ENCODE measurements at places on chromosomes 2 and 18.

GRCh38 chr2:102053096-102053495 is 61.3 kb downstream of the IL1R2 start:
- no peak for DNase-seq

DNA sequence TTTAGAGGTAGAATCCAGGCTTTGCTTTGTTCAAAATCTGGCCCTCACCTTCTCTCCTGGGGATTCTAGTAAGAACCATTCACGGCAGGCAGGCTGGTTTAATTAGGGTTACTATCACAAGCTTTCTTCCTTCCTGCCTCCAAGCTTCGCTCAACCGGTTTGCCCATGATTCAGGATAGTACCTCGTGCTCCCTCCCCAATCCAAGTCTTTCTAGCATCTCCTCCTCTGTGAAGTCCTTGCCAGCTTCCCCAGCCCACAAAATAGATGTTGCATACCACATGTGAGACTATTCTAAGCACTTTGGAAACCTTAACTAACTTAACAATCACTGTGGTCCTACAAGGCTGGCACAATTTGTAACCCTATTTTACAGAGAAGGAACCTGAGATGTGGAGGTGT is 135.1 kb downstream of the SOCS6 start:
- DNase-seq: no peak

- no peak for DNase-seq
These were observed 57.8 kb upstream of the CYP26B1 start for GRCh38 chr2:72205504-72205881.

- DNase-seq: peak; percentile 38
These were observed 9.6 kb downstream of the SERPINB8 start for GRCh38 chr18:63979409-63979920.

- no peak for DNase-seq
These were observed 127.6 kb downstream of the TDRD15 start for GRCh38 chr2:21251216-21251980.

DNA sequence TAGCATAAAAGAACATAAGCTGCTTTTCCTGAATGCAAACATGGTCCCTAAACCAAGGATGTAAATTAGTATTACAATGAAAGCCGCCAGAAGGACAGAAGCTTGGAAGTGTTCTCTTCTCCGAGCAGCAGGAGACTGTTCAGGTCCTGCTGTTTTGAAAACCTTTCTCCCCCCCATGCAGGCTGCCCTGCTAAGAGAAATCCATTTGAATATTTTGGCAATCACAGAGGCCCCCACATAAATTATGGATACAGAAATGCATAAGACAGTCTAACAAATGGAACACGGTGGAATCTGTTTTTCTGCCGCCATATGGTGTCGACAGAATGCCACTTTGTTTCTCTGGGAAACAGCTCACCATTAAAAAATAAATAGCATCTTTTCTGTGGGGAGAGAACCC is 600.4 kb upstream of the KLHL29 start:
- DNase-seq: no peak

GRCh38 chr2:117436697-117437096 is 377.8 kb upstream of the DDX18 start:
- DNase-seq: no peak

GRCh38 chr2:217484046-217484445 is 518.7 kb downstream of the TNS1 start:
- no peak for DNase-seq

DNA sequence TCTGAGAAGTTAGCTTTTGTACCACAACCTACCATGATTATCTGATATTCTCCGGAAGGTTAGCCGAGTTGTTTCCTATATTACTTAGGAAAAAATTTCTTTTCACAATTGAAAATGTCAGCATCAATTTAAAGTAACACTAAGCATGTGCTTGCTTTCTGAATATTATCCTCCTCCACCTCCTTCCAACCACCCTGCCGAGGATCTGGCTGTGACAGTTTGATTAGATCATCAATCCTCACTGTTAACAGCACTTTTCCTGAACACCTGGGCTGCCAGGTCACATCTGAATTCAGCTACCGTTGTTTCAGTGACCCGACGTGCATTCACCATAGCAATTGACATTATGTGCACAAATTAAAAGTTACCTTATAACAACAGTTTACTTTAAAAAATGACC is 207.0 kb downstream of the ZNF407 start:
- DNase-seq: no peak

DNA sequence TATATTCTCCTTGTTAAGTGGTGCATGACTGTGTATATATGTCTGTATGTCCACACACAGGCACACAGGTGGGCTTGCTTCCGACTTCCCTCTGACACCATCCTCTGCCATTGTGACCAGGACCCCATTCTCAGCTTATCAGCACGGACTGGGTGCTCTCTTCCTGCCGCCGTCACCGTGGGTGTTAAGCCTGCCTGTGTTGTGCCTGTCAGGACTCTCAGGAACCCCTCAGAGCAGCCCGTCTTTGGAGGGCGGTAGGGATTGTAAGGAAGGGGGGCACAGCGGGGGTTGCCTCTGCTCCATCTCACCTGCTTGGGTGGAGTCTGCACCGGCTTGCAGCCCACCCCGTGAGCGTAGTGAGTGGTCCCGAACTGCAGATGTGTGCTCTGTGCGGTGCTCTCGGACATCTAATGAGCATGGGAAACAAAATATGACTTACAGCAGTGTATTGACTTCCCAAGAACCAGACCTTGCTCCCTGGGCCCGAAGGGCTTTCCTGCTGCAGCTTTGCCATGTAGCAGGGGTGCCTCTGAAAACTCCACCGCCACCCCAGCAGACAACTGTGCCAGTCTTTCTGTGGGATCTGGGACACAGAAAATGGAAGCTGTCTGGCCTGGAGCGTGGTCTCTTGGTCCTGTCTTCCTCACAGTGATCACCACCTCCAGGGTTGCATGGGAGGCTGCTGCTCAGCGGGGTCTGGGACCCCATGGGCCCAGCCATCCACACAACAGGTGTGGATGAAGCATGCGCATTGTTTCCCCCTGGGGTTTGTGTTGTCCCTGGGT is 58.9 kb downstream of the SH3RF3 start:
- DNase-seq: no peak

DNA sequence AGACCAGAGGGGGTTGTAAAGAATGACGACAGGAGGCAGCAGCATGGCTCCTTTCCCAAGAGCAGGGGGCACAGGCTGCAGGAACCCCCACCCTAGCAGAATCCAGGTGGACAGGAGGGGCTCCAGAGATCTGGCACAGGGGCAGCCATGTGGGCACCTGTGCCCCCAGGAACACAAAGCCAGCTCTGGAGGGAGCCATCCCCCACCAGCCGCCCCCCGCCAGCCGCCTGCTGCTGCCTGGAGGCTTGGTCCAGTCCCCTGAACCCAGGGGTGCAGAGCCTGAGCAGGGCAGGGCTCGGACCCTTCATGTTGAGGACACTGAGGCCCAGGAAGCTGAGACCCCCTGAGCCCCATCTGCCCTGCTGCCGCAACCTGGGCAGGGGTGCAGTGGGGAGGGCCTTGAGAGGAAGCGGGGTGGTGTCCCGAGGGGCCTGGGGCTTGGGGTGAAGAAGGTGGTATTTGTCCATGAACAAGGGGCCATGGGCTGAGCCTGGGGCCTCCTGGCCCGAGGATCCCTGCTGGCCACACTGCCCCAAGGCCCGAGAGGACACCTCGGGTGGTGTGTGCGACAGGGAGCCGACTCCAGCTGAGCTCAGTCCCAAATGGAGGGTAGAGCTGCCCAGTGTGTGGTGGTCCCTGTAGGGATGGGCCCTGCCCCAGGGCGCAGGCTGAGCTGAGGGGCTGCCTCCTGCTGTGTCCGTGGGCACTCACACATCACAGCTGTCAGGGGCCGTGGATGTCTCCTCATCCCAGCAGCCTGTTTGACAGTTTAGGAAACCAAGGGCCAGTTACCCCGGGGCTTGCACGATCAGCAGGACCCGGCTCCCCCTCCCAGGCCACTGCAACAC is 39.8 kb upstream of the SNED1 start:
- no peak for DNase-seq

GRCh38 chr2:205686783-205687640 is 4.7 kb downstream of the NRP2 start:
- no peak for DNase-seq

GRCh38 chr2:112054847-112055729 is at the start of gene TMEM87B:
Gene TMEM87B (plus strand): TSS chr2:112055269. CDS start chr2:112055592, 323 bp downstream.
- peak; percentile 98 for DNase-seq

GRCh38 chr2:169160926-169161481 is 91.6 kb downstream of the DHRS9 start:
- DNase-seq: no peak

GRCh38 chr2:113976277-113976928 is 86.5 kb downstream of the ACTR3 start:
- DNase-seq: no peak

- no peak for DNase-seq
These were observed 50.5 kb downstream of the KCTD1 start for GRCh38 chr18:26497866-26498265.

GRCh38 chr2:26001743-26002351 is 19.6 kb upstream of the KIF3C start:
- DNase-seq: no peak

GRCh38 chr2:206408323-206409320 is 34.7 kb upstream of the ADAM23 start:
- DNase-seq: no peak

- DNase-seq: no peak
These were observed 14.0 kb upstream of the NEUROD1 start for GRCh38 chr2:181694271-181694670.

- DNase-seq: no peak
These were observed 3.3 kb upstream of the TMEM18 start for GRCh38 chr2:680496-680895.

- DNase-seq: no peak
These were observed 15.2 kb downstream of the MFSD2B start for GRCh38 chr2:24024996-24025663.

DNA sequence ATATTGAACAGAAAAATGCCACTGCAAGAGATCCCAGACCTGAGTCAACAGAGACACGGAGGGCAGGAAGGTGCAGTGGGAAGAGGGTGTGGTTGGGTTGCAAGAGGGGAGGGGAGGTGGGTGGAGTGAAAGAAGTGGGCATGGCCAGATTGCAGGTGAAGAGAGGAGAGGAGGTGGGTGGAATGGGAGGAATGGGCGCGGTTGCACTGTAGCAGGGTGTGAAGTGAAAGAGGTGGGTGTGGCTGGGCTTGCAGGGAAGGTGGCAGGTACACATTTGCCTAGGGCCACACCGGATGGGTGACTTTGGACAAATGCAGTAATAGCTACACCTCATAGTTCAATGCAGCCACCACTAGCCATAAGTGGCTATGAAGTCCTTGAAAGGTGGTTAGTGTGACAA is 71.1 kb downstream of the DOCK10 start:
- no peak for DNase-seq

DNA sequence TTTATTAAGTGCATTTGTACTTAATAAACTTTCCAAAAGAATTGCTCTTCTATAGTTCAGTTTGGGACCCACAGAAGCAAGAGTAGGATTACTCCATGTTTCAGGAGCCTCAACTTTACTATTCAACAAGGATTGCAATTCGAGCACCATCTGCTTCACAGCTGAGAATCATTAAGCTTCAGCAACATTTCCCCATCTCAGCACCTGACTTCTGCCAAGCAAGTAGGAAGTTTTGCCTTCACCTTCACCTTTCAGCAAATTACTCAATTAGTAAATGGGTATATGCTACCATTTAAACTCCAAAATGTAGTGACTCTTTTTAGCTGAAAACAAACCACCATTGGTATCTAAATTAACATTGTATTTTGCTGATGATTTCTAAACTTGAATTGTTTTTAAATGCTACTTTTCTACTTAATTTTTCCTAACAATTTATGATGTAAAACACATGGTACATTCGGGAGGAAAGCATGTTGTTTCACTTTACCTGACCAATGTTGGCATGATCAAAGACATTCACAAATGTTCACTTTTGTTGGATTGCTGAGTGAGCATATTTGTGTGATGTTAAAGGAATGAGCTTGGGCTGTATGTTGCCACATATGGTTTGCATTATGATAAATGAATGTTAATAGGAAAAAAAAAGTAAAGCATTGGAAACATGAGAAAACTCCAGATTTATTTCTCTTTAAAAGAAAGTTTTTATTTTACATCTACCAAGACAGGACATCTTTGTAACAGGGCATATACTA is 159.2 kb downstream of the GULP1 start:
- no peak for DNase-seq

DNA sequence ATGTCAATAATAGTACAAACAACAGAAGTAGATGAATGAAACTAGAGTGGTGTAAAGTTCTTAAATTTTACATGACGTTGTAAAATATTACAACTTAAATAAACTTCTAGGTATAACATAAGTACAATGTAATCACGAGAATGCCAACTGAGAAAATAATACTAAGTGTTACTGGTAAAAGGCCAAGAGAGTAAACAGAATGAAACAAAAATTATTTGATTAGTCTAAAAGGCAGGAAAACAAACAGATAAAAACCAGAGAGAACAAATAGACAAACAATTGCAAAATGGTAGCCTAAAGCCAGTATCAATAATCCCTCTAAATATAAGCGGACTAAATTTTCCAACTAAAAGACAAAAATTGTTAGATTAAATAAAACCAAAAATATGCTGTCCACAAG is 71.9 kb downstream of the SMAD2 start:
- no peak for DNase-seq

GRCh38 chr2:171579481-171579880 is 57.2 kb downstream of the CYBRD1 start:
- DNase-seq: no peak

GRCh38 chr2:32788114-32788513 is 158.6 kb upstream of the LTBP1 start:
- DNase-seq: no peak

DNA sequence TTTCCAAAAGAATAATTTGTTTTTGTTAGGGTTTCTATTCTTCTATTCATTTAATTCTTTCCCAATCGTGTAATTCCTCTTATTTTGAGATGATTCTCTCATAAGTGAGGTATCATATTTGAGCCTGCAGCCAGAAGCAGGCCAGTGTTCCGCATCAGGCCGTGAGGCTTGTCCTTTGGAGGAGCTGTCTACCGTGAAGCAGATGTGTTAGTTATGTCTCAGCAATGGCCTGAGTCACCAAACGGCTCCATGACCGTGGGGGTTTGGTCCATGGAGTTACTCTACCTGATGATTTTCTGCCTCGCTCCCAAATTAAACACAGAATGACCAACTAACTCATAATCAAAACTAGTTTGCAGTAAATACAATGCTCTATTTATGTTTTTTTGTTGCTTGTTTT is 64.2 kb upstream of the TMEM87B start:
- no peak for DNase-seq

- no peak for DNase-seq
These were observed 10.9 kb downstream of the IGFBP2 start for GRCh38 chr2:216643986-216644659.

DNA sequence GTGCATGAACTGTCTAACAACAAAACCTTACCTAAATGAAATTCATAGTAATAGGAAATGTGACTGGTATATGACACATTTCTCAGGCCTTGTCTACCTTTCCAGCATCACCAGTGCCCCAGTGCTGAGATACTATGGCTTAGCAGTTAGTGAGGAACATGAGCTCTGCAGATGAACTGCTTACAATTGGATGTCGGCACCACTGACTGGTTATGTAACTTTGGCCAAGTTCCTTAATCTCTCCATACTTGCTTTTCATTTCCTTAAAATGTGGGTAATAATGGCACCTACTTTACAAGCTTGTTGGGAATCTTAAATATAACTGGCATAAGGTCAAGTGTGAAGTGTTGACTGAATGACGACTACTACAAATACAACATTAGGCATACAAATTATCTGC is 136.3 kb downstream of the OLA1 start:
- no peak for DNase-seq
